ENCODE measurements at places on chromosomes 2 and 18. TPM values are rescaled to one million over a fixed set of nuclear protein-coding genes. Genes with fewer than 3 reads are reported as not detected.

Gene LIMS3
- total RNA-seq: 0.74 TPM

- DNase-seq: no peak
- peaks cover 14% of the 10 kb centered on the region for H3K4me1 ChIP-seq
- H3K27ac ChIP-seq: no peak overlapping the region
Measured at GRCh38 chr2:27885661-27886060, 4.5 kb downstream of the RBKS start.

DNA sequence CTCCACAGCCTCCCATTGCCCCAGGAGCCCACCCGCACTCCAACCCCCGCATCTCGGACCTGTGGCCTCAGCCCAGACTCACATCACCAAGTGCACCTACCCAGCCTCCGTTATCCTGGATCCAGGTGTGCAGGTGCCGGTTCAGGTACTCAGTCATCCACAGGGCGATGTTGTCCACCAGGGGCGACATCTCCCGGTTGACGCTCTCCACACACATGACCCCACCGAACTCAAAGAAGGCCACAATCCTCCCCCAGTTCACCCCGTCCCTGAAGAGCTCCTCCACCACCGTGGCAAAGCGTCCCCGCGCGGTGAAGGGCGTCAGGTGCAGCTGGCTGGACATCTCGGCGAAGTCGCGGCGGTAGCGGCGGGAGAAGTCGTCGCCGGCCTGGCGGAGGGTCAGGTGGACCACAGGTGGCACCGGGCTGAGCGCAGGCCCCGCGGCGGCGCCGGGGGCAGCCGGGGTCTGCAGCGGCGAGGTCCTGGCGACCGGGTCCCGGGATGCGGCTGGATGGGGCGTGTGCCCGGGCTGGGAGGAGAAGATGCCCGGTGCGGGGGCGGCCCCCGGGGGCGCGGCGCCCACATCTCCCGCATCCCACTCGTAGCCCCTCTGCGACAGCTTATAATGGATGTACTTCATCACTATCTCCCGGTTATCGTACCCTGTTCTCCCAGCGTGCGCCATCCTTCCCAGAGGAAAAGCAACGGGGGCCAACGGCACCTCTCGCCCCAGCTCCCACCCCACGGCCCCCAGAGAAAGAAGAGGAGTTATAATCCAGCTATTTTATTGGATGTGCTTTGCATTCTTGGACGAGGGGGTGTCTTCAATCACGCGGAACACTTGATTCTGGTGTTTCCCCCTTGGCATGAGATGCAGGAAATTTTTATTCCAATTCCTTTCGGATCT, 1.3 kb downstream of the BCL2 start:
- no peaks in the 10 kb centered on the region for H3K27me3 ChIP-seq
- DNase-seq: peak; percentile 91
- peak overlapping the region; percentile 87 for H3K4me3 ChIP-seq
- peaks cover 59% of the 10 kb centered on the region for H3K36me3 ChIP-seq
- H3K27ac ChIP-seq: peak overlapping the region; percentile 94

Gene HADHA
- 119 TPM for total RNA-seq

GRCh38 chr2:32783933-32784332, 156.1 kb downstream of the TTC27 start:
- no peak overlapping the region for H3K4me3 ChIP-seq
- no peaks in the 10 kb centered on the region for H3K27me3 ChIP-seq
- no peak overlapping the region for H3K27ac ChIP-seq
- DNase-seq: no peak

Gene SERPINB7
- not detected for total RNA-seq

Gene CNGA3
- not detected for total RNA-seq

Gene SRD5A2
- not detected for total RNA-seq

GRCh38 chr2:1758774-1759610, 14.7 kb upstream of the PXDN start:
- H3K4me1 ChIP-seq: no peaks in the 10 kb centered on the region
- no peak overlapping the region for H3K27ac ChIP-seq
- no peaks in the 10 kb centered on the region for H3K27me3 ChIP-seq
- H3K4me3 ChIP-seq: no peak overlapping the region
- DNase-seq: no peak

DNA sequence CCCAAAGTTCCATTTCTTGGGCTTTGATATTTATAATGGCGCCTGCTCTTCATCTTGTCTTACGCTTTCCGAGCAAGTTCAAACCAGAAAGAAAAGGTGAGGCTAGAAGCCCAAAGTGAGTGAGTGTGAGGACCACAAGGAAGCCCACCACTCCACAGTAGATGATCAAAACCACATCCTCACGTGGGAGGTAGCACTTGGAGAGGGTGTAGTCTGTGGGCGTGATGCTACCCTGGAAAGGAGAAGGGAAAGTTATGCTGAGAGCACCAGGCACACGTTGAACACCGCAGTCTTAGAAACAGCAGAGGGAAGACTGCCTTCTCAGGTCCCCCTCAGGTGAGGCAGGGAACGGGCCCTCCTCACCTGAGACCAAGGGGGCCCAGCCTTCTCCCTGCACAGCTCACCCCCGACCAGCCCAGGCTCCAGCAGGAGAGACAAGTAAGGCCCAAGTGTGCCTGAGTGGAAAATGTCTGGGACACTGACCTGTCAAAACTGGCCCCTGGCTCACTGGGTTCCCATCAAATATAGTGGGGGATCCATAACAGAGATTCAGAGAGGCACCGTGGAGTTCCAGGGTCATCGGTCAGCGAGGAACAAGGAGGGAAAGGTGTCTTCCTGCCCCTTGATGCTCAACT, 23.6 kb downstream of the MPPE1 start:
- H3K36me3 ChIP-seq: peaks cover 19% of the 10 kb centered on the region
- H3K4me1 ChIP-seq: no peaks in the 10 kb centered on the region
- H3K27me3 ChIP-seq: no peaks in the 10 kb centered on the region
- H3K4me3 ChIP-seq: no peak overlapping the region
- H3K27ac ChIP-seq: peak overlapping the region; percentile 46

GRCh38 chr2:236972491-236973342, 113.0 kb upstream of the COPS8 start:
- DNase-seq: no peak
- no peaks in the 10 kb centered on the region for H3K36me3 ChIP-seq
- H3K4me1 ChIP-seq: peaks cover 33% of the 10 kb centered on the region
- H3K27ac ChIP-seq: peak overlapping the region; percentile 14
- peaks cover 5% of the 10 kb centered on the region for H3K27me3 ChIP-seq

Data from activated CD8-positive, alpha-beta T cell treated with anti-CD3 and anti-CD28 coated beads, Interleukin-2, amount 10 ng/mL, durations not matched to agents 7 days and 5 days (primary cell).